ENCODE measurements at places on chromosomes 1 and 21.

DNA sequence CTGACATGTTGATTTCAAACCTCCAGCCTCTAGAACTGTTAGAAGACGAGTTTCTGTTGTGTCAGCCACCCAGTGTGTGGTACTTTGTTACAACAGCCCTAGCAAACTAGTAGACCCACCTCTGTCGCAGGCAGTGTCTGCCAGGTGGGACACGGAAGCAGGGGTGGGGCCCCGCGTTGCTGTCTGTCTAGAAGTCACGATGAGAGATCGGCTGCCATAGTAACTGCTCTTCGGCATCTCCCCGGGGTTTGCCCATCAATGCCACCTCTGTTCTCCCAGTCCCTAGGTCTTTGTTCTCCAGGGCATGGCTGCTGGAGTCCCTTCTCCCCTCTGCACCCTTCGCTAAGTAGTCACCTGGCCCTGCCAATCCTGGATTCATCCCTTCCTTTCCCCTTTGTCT is 15.2 kb upstream of the CLSTN1 start:
- DNase-seq: no peak

DNA sequence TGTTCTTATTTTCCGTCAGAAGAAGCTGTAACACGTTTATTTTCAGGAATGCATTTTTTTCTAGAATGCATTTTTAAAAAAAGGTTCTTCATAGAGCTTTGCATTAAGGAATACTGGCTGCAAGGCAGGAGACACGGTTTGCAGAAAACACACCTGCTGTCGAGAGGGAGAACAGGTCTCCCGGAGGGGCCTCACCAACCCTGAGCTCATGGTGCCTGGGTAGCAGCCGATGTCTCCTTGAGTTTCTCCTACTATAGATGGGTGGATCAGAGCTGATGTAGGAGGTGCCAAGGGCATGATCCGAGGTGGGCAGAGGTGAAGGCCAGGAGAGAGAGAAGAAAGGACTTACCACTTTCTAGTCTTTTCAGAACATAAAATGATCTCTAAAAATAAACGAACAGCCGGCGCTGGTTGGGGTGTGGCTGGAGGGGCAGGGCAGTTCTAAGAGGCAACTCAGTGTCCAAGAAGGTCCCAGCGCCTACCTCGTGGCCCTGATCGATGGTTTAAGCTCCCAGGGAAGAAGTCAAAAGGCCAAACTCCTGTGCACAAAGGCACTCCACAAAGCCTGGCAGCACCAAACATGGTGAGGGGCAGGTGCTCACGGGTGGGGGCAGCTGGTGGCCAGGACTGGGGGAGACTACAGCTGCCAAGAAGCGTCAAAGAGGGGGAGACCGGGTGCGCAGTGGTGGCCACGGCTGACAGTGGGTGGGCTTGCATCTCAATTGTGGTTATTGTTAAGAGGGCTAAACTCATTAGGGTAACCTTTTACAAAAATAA is 12.2 kb downstream of the MORN1 start:
- no peak for DNase-seq

- peak; percentile 42 for DNase-seq
These were observed 112.2 kb downstream of the NR5A2 start for GRCh38 chr1:200139661-200140250.

DNA sequence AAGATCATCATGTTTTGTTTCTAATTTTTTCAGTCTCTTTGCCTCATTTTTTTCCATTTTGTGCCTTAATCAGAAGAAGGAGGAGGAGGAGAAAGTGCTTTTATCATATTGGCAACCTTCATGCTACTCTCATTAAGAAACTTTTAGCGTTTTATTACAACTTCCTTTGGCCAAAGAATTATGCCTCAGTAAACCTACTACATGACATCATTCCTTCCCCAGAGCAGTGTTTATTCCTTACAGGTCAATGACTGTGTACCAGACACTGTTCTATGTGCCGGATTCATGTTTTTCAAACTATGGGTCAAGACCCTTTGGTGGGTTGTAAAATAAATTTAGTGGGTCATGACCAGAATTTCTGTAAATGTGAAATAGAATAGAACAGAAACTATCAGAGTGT is 110.4 kb downstream of the SLC30A10 start:
- no peak for DNase-seq

- no peak for DNase-seq
These were observed 313.3 kb upstream of the VAMP3 start for GRCh38 chr1:7457811-7458210.
